ENCODE measurements at places on chromosomes 12 and 14.

DNA sequence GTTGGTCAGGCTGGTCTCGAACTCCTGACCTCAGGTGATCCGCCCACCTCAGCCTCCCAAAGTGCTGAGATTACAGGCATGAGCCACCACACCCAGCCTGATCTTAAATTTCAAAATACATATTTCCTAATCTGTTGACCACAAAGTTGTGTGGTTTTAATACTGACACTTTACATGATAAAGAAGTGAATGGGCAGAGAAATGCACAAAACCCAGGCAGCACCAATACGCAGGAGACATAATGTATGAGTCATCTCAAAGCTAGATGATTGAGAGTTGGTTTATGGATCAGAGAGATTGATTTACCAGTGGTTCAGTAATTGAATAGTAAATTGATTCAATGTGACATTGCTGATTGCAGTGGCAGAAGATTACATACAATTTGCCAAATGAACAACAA is 19.2 kb upstream of the PPP2R5E start:
- no peak for DNase-seq

- no peak for DNase-seq
Measured at GRCh38 chr14:22919601-22919921, 612 bp upstream of the RBM23 start.

GRCh38 chr12:8032242-8033152 is at the start of gene FOXJ2:
TSS of gene FOXJ2 (plus strand) at chr12:8032716. CDS start at chr12:8039833, 7,117 bp downstream.
- peak; percentile 81 for DNase-seq

DNA sequence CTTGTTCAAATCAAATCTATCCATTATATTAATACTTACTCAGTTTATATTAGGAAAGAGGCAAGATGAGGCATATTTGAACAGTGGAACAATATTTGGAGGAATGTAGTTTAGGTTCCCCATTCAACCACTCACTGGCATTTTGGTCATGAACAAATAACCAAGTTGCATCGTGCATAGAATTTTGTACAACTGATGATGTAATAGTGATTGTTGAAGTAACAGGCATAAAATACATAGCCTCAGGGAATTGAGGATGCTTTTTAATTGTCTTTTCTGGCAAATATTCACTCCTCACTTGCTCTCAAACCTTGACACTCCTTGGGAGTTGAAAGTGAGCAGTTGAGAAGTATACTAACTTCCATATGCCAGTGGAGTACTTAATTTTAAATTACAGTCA is 175.2 kb downstream of the SRGAP1 start:
- no peak for DNase-seq

GRCh38 chr14:22884738-22885523 is 1.9 kb downstream of the REM2 start:
- DNase-seq: no peak

DNA sequence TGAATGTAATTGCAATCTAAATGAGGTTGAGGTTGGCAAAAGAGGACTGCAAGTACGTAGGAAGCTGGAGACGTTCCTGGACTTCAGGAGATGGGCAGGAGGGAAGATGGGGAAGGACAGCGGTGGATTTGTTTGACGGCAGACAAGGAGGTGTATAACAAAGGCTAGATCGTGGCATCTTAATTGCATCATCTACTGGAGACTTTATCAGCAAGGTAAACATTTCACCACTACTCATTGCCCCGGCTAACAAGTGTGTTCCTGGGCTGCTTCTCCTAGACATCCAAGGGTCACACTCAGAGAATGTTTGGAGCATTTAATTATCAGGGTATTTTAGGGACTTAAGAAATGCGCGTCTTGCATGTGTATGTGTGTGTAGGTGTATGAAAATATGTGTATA is 128.5 kb downstream of the KCNK10 start:
- no peak for DNase-seq

- no peak for DNase-seq
Measured at GRCh38 chr14:24282736-24283135, 11.3 kb upstream of the RABGGTA start.

DNA sequence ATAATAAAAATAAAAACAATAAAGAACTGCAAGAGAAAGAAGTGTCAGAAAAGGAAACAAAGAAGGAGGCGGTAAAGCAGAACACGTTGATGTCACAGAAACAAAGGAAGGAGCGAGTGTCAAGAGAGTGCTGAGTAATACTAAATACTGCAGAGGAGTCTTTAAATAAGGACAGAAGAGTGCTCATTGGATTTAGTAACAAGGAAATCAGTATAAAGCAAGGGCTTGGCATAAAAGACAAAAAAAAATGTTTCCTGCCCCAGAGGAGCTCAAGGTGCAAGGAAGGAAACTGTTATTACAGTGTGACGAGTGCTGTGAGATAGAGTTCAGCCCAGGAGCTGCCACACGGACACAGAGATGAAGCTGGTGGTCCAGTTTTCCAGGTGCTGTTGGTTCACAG is 8.4 kb upstream of the TUBA1A start:
- no peak for DNase-seq

- no peak for DNase-seq
Measured at GRCh38 chr12:55933169-55933798, 2.3 kb downstream of the DGKA start.

GRCh38 chr12:129530517-129530916 is 373.3 kb downstream of the TMEM132D start:
- DNase-seq: no peak

DNA sequence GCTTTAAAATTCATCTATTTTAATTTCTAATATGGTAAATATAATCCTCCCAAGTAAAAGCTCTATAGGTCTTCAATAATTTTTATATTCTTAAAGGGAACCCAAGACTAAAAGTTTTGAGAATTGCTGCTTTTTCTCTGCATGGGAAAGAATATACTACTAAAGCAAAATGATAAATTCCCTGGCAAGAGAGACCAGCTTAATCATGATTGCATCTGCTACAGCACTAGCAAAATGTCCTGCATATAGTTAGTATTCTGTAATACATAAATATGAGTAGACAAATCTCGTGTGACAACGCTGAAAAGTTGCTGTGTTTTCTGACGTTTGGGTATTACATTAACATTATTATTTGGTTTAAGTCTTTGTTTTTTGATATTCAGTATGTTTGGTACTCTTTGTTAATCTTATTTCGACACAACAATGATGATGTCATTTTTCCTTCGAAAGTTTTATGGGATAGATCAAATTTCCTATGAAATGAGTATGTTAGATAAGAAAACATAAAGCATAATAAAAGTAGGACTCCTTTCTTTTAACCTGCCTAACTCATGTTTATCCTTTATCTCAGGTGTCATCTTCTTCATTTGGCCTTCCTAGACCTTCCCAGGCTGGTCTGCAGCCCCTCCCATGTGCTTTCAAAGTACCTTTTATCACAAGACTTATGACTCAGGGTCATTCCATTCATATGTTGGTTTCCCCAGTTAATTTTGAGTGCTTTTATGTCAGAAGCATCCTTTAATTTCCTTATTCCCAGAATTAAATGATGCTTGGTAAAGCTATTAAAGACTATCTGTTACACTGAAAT is 321.9 kb downstream of the RAD51B start:
- no peak for DNase-seq

DNA sequence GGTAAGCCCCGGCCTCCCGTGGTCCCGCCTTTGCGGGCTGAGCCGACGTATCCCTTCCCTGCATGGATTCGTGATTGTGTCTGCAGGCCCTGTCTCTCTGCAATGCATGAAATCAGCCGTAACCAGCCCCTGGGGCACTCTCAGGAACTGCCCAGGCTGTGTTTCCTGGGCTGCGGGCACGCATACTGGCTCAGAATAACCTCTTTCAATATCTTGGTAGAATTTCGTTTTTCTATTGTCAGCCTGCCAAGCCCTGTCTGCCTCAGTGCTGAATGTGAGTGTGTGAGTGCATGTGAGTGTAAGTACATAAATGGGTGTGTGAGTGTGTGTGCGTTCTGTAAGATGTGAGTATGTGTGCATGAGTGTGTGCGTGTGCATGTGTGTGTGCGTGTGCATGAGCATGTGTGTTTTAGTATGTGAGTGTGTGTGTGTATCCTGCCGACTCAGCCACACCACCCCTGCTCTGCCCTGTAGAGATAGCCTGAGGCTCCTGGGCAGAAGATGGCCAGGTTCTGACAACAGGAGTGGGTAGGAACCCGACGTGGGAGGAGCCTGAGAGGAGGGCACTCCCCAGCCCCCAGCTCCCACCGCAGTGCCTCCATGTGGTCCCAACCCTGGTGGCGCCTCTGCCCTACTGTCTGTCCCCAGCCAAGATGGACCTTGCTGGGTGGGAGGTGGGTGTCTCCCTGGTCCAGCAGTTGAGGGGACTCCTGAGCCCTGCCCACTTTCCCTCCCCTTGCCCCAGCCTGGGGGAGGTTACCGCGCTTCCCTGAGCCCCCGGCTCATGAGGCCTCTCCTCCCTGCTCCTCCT is 268.8 kb downstream of the ADGRD1 start:
- DNase-seq: no peak

- DNase-seq: no peak
Measured at GRCh38 chr14:76673261-76673660, 88.0 kb upstream of the VASH1 start.

DNA sequence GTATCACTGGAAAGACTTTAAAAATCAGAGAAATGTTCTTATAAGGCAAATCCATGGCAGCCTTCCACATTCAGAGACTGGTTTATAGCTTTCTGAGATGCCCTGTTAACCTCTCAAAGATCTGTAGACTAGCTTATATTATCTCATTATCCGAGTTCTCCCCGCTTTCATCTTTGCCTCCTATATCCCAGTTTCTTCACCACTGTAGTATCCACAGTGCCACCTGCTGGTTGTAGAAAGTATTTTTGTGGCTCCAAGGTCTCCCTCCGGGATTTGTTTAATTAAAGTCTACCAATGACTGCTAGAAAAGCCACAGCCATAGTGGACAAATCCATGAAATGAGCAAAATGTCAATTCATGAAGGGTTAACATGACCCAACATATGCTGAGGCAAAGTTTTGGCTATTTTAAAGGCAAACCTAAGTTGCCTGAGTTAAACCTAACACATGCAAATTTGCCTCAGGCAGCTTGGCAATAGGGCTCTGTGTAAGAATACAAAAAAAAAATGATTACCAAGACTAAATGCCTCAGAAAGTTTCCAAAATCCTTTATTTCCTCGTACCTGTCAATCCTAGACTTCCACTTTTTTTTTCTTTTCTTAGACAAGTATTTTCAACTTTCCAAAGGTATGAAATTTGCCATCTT is 218.8 kb upstream of the BMP4 start:
- DNase-seq: no peak

GRCh38 chr14:69519204-69520100 is 34.9 kb downstream of the PLEKHD1 start:
- no peak for DNase-seq

DNA sequence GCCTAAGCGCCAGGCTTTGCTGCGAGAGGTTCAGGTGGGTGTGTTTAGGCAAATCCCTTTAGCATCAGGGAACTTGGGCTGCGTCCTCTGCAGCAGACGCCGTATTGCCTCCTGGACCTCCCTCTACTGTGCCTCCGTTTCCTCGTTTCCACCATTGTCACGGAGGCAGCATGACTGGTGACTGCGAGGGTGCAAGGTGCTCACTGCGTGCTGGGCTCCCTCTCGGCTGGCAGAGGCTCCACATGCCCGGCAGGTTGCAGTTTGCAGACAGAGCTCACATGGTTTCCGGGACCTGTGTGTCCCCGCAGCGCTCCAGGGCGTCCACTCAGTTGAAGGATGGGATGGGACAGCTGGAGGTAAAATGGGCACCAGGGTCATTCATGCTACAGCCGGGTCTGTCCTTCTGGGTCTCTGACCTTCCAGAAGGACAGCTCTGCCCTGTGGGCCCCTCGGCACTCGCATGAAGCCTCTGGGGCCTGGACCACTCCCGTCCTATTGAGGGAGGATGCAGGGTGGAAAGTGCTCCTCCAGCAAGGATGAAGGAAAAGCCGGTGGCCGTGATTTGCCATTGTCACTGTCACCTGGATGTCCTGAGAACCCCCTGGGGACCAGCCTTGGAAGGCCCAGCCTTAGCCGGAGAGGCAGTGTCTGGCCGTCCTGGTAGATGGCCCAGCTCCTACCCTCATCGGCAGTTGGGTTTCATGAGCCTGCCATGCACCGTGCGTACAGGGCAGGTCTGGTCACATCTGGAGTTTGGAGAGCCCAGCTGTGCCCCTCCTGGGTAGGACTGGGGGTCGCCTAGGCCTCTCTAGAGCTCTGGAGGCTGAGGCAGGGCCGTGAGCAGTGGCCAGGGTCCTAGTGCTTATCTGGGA is 146.5 kb downstream of the KIF26A start:
- no peak for DNase-seq

DNA sequence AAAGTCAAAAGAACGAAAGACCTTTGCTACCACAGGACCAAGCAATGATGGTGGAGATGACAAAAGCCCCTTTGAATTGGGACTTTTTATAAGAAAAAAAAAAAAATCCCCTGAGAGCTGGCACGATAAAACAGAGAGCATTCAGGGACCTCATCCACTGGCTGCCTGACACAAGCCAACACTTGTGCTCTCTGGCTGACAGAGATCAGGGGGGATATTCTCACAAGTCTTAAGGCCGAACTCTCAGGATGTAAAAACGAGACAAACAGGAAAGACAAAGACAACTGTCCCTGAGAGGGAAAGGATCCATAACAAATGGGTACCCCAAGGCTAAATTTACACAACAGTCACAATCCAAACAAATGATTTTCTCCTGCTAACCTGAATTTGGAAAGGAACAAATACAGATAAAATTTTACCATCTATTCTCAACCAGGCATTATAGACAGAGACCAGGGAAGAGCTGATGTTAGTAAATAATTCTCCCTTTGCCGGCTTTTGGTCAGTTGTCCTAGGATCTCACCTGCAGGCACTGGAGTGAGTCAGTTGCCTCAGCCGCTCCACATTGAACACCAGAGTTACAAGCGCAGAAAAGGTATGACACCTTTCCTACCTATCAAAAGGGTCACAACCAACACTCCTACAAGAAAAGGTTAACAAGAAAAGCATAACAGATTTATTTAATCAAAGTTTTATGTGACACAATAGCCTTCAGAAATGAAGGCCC is 37.9 kb upstream of the GARIN6 start:
- no peak for DNase-seq

DNA sequence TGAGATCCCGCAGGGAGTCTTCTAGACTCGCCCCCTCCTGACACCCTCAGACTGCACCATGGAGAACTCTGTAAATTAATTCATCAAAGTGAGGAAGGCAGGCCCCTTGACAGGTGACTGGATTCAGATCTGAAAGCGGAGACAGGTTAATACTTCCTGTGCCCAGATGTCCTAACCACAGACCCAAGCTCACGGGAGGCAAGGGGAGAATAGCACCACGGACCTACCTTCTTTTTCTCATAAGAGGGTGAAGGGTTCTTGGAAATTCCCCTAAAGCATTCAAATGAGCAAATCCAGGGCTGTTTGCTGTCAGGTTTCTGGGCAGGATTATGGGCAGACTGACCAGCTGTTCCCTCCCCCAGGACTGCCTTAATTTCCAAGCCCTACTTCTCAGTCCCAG is 170.0 kb downstream of the ZFP36L1 start:
- DNase-seq: no peak

DNA sequence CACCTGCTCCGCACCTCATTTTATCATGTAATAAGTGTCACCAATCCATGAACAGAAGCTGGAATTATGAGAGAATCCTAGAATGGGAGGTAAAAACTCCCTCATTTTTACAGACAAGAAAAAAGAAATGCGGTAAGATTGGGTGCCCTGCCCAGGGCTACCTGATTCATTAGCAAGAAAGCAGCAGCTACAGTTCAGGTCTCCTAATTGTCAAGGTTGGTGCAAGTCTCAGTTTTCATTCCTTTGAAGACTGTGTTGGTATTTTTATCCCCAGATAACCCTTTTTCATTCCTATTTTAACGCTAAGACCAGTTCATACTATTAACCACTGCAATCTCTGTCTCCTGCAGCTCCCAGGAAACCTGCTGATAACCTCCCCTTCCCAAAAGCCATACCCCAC is 6.9 kb downstream of the DUSP6 start:
- DNase-seq: no peak
